ENCODE measurements at places on chromosomes 4 and X.

DNA sequence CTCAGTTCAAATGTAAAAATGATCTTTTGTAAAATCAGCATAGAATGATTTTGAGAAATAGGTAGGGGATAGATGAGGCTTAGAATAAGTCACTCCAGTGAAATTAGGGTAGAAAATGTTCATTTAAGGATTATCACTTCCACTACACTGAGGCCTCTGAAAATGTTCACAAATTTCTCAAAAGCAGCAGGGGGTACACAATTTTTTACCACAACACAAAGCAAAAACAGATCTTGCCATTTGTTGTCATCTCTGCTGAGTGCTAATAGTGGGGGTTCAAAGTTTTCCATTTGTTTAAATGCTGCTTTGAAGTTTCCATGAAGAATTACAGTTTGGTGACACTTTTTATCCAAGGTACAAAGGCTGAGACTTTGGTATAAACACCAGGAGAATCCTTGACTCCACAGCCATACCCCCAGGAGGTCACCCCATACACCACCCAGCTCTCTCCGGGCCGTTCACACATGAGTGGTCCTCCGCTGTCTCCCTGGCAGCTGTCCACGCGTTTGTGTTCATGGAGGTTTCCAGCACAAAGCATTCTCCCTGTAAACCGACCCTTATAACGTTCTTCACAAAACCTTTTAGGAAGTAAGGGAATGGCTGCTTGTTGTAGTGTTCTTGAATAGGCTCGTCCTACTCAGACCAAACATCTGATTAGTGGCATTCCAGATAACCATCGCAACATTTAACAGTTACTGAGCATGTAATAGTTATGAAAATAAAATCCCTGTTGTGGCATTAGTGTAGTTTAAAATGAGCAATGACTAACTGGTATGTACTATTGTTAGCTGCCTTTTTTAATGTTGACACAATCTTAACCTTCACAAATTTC lies 71.0 kb downstream of the PRSS12 start:
- DNase-seq, result no peak

- no peak for DNase-seq
Measured at GRCh38 chr4:173002830-173003561, 165.6 kb upstream of the GALNT7 start.

GRCh38 chr4:23614284-23614892 lies 275.5 kb downstream of the PPARGC1A start:
- DNase-seq, result peak; percentile 9

GRCh38 chr4:85707611-85708010 lies 232.7 kb downstream of the ARHGAP24 start:
- DNase-seq, result no peak

DNA sequence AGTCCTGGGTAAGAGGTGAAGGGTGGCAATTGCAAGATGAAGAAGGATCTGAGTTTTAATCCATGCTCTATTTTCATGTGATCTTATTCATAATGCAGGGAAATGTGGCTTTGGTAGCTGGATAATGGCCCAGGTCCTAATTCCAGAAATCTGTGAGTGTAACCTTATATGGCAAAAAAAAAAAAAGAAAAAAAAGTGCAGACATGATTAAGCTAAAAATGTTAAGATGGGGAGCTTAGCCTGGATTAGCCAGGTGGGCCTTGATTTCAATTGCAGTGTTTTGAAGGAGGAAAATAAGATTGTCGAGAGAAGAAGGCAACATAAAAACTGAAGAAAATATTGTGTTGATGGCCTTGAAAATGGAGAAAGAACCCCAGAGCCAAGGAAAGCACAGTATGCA lies 867.7 kb upstream of the HS3ST1 start:
- DNase-seq, result no peak

- DNase-seq, result no peak
Measured at GRCh38 chr4:101885574-101885973, 95.0 kb downstream of the BANK1 start.

GRCh38 chr4:187236209-187236890 lies 512.7 kb upstream of the FAT1 start:
- DNase-seq, result no peak

GRCh38 chr4:106369456-106370060 lies 980 bp upstream of the GIMD1 start:
- DNase-seq, result no peak

DNA sequence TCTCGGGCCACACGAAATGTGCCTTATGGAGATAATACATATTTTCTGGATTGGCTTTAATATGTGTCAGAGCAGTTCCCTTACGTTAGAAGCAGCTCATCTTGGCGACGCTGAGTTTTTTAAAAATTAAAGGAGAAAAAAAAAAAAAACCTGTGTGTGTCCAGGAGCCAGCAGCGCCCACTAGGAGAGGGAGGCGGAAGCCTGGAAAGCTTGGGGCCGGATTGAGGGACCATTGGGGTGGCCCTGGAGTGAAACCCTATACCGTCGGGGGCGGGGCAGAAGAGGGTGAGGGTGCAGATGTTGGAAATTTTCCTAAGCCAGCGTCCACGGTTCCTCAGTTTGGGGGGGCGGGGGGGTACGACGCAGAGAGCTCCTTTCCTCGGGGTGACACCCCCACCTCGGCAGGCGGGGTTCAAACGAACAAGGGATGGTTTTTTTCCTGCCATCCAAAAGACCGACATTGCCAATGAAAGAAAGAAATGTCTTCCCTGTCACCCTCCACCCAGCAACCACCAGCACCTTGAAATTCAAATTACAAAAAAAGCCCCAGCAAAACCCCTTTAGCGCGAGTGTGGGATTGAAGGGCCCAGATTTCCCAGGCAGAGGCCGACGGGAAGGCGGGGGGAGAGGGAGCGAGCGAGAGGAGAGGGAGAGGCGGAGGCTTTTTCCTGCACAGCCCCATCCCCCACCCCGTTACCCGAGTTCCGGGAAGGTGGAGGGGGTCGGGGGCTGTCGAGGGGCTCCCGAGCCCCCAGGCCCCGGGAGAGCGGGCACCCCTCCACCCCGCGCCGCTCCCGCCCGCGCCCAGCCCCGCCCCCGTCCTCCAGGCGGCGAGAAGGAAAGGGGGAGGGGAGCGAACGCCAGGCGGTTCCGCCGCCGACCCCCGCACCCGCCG lies 859 bp downstream of the SMARCA1 start:
- no peak for DNase-seq

- DNase-seq, result no peak
Measured at GRCh38 chrX:39941332-39941920, 156.3 kb downstream of the BCOR start.
